GM10248 (cell line): ENCODE measurements at places on chromosomes 2 and 18.

DNA sequence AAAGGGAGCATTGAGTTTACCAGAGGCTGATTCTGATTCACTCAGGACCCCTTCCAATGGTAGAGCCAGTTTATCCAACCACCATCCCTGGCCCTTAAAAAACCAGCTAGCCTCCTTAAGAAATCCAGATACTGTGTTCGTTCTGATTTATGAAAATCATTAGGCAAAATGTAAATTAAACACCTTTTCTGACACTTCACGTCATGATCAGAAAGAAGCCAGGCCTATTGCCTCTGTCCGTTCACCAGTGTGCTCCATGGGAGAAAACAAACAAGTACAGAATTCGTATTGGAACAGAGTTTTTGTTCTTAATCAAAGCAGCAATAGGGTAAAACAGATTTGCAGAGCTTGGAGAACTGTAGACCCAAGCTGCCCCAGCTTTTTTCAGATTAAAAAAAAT, 31.1 kb upstream of the RAPH1 start:
- DNase-seq, result no peak

- DNase-seq, result no peak
These were observed 209.6 kb upstream of the SLC39A10 start for GRCh38 chr2:195447323-195447975.

- no peak for DNase-seq
These were observed 640.9 kb upstream of the SETBP1 start for GRCh38 chr18:44039826-44040225.

DNA sequence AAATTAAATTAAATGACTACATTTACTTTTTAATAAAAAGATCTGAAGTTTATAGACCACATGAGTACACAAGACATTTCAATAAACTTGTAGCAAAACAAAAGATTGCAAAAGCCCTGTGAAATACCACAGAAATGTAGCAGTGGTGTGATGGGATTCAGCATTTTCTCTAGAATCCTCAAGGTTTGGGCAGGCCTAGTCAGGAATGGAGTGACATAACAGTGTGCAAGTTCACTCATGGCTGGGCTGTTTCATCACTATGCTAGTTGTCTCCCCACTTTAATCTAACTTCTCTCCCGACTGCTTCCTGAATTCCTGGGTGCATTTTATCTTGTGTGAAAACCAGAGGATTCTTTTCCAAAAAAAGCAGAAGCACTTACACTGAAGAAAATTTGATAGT, 1089.9 kb upstream of the DDX18 start:
- DNase-seq, result no peak

GRCh38 chr2:240501531-240501991, 56.2 kb downstream of the ANKMY1 start:
- no peak for DNase-seq

GRCh38 chr18:36457683-36458082, 160.2 kb downstream of the FHOD3 start:
- DNase-seq, result no peak

- no peak for DNase-seq
These were observed 691.4 kb upstream of the FSHR start for GRCh38 chr2:49845671-49846070.

DNA sequence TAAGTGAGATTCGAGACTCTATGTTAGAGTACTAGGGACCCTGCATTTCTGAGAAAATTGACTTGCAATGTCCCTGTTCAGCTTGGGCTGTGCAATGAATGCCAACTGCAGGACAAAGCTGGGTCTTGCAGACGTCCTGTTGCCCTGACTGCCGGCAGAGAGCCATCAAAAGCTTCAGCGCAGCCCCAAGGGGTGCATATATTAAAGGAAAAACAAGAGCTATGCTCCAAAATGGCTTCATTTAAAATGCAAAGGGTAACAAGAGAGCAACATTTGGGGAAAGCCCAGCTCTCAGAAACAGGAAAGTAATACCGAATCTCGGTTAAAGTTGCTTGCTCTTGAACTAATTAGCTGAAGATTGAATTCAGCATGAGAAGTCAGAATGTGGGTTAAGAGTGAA, 110.9 kb upstream of the PNPT1 start:
- DNase-seq, result no peak

DNA sequence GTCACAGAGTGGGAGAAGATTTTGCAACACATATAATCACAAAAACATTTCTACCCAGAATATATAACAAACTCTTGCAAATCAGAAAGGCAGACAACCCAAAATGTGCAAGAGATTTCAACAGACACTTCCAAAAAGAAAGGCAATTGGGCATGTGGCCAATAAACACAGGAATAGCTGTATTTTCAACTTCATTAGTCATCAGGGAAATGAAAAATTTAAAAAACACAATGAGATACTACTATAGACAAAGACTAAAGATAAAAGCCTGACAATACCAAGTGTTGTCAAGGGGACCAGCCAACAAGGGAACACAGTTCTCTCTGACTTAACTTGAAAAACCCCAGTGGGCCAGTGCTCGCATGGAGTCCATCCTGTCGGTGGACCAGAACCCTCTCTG, 40.5 kb downstream of the MTHFD2 start:
- no peak for DNase-seq

DNA sequence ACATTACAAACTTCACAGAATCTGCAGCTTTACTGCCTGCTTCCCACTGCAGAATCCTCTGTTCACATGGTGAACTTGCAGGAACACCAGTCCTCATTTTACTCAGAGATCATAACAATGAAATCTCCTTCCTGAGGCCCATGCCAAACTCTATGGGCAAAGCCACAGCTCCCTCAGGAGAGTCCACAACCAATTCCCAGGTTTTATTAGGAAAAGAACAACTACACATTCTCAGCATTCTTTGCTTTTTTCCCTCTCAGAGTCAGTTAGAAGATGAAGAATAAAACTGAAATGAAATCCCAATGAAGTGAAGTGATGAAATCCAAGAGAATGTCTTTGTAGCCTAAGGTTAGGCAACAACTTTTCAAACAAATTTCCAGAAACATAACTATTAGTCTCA, 233.7 kb downstream of the DSEL start:
- no peak for DNase-seq

- DNase-seq, result no peak
These were observed 305.5 kb upstream of the KYNU start for GRCh38 chr2:142571934-142572333.

GRCh38 chr2:105887256-105887655, 142.5 kb downstream of the NCK2 start:
- DNase-seq, result no peak

DNA sequence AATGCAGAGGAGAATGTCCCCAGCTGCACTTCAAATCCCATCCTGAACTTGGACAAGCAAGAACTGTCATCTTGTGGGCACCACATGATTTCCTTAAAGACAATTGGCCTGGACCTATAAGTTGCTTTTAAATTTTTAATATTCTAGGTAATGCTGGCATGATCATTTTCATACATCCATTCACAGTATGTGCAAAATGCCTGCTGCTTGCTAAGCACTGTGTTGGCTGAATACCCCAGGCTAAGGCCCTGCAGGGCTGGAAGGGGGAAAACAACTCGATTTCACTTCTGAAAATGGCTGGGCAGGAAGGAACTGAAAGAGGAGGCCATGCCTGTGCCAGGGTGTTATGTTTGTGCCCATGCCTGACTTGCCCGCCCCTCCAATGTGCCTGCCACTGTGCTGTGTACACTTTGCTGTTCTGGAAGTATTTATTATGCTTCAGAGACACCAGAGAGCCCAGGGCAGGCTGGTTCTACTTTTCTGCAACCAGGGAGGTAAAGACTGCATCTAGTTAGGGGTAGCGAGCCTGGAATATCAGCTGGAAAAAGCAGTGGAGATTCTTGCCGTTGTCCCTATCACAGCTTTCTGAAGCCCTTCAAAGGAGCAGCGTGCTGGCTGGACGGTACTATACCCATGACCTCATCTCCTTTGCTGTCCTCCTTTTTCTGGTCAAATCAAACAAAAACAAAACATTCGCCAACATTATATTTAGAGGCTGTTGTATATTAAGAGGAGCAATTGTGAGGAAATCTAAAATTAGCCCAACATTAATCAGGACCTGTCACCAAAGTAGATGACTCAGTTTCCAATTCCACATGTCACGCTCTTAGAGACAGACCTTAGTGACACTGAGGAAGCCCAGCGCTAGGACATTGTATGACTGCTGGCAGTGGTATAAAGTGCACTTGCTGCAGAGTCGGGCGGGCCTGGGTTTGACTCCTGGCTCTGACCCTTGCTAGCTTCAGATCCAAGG, 158.1 kb downstream of the DDX1 start:
- DNase-seq, result no peak

DNA sequence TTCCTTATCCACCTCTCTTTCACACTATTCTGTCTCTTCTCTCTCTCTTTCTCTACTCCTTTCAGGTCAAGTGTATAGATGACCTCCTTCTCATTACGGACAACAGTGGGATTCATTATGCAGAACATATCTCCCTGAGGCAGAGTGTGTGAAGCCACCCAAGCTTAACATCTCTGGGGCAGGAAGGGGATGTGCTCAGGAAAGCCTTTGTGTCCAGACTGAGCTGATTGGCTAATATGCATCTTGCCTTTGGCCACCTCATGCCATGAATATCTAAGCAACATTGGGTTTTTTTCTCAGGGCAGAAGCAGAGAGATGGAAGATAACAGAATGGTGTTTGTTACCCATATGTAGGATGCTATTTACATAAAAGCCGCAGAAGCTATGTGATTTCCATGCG, 211.4 kb upstream of the LRRTM1 start:
- no peak for DNase-seq

DNA sequence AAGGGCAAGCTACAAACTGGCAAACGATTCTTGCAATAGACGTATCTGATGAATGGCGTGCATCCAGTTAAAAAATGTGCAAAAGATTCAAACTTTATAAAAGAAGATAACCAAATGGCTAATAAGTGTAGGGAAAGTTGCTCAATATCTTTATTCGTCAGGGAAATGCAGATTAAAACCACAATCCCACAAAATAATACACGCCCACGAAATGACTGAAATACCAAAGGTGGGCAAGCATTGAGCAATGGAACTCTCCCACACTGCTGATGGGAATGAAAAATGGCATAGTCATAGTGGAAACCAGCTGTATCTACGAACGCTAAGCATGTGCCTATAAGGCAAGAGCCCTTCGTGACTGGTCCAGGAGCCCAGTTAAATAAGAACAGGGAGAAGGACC, 168.6 kb upstream of the SIX2 start:
- DNase-seq, result no peak

GRCh38 chr2:238039151-238039550, 21.6 kb upstream of the SCLY start:
- no peak for DNase-seq

DNA sequence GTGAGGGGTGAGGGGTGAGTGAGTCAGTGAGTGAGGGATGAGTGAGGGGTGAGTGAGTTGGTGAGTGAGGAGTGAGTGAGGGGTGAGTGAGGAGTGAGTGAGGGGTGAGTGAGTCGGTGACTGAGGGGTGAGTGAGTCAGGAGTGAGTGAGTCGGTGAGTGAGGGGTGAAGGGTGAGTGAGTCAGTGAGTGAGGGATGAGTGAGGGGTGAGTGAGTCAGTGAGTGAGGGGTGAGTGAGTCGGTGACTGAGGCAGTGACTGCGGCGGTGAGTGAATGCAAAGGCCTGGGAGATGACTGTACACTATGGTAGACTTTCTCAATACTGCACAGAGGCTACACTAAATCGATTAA, 16.6 kb downstream of the THAP4 start:
- no peak for DNase-seq

DNA sequence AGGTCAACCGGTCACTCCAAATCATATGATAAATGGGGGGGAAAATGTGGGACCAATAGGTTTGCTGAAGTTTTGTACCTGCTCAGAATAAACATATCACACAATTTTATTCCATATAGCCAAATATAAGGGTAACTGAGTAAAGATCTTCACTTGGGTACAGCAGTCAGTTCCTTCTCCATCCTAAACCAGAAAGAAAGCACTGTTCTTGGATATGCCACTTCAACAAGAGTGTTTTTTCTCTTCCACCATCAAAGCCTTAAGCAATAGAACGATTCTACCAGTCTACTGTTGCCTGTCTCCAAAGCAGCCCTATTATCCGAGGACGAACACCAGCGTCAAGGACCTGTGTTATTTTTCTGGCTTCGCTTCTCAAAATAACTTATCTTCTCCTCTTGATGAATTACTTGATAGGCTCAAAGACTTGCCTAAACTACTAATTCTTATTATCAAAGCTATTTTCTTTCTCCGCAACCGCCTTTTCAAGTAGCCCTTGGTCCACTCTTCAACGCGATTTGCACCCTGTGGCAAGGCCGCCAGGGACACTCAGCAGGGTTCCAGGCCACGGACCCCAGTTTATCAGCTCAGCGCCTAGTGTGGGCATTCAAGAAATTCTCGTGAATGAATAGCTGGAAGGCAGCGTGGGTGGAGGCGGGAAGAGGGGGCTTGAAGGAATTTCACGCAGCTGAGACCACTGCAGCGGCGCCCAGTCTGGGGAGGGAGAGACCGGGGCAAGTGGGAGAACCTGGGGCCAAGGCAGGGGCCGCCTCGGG, 646 bp downstream of the ALS2 start:
- DNase-seq, result peak; percentile 12

GRCh38 chr2:232236200-232236599, 142.4 kb upstream of the ALPP start:
- peak; percentile 58 for DNase-seq

DNA sequence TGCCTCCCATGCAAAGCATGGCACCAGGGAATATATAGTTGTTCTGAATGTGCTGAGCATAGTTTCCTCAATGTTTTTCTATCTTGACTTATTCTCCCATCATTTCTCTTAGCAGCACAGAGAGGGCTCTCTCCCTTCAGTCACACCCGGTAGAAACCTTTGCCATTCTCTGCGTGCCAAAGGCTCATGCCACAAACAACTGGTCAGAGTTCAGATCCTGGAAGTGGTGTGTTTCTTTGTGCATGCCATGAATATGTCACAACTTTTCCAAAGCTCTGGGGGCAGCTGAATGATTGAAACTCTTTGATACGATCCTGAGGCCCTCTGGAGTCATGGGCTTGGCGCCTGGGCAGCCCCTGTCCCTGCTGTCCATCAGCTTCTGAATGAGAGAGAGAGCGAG, 28.0 kb upstream of the EDAR start:
- DNase-seq, result no peak

DNA sequence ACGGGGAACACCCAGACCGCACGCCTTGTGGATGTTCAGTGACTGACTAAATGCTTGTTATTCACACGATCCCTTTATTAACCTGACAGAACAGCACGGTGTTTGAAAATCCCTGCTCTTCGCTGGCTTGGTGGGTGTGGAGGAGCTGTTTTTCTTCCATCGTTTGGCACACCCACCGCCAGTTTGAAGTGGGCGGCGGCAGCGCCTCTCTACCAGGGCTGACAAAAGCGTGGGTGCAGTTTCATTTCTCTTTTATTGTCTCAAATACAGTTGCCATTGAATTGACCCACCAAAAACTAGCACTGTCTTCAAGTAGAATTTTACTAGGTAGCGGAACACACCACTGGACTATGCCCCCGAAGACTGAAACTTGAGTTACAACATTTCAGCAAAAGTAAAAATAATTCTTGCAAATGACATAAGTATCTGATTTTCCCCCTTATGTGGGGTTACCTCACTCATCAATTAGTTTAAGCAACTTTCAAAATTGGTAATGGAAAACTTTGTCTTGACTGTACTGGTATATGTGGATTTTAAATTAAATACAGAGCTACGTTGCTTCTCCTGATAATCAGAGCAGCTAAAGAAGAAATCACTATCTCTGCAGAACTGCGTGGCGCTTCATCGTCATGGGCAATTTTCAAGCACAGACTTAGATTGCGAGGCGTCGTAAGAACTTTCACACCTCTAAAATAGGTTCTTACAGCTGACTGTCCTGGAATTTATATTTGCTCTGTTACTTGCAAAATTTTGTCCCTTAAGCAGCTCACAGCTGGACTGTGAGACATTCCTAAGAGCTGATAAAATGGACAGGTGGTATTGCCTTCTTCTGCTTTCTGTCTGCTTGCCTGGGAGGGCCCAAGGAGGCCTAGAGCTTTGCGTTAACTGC, 60.9 kb downstream of the LDLRAD4 start:
- no peak for DNase-seq

GRCh38 chr18:75203416-75204268, 5.3 kb downstream of the PTGR3 start:
- no peak for DNase-seq
